ENCODE measurements at places on chromosomes 4 and X.

GRCh38 chrX:20432746-20433387, 166.2 kb upstream of the RPS6KA3 start:
- H3K4me1 ChIP-seq: peaks cover 71% of the 10 kb centered on the region
- H3K27ac ChIP-seq: no peak overlapping the region
- H3K4me3 ChIP-seq: no peak overlapping the region
- H3K27me3 ChIP-seq: no peaks in the 10 kb centered on the region
- DNase-seq: peak; percentile 10

- DNase-seq: no peak
- H3K27me3 ChIP-seq: no peaks in the 10 kb centered on the region
- no peaks in the 10 kb centered on the region for H3K4me1 ChIP-seq
- H3K4me3 ChIP-seq: no peak overlapping the region
- H3K27ac ChIP-seq: no peak overlapping the region
- H3K36me3 ChIP-seq: no peaks in the 10 kb centered on the region
These were observed 31.6 kb downstream of the SLC10A7 start for GRCh38 chr4:146490106-146490505.

- no peak overlapping the region for H3K4me3 ChIP-seq
- H3K27me3 ChIP-seq: no peaks in the 10 kb centered on the region
- peak; percentile 25 for DNase-seq
- H3K27ac ChIP-seq: no peak overlapping the region
- peaks cover 14% of the 10 kb centered on the region for H3K4me1 ChIP-seq
These were observed 3.2 kb upstream of the GRSF1 start for GRCh38 chr4:70842761-70843435.

- 0 out of 3 replicates have a peak, but pooled peaks cover 3% of the 10 kb centered on the region for H3K27me3 ChIP-seq
- H3K4me3 ChIP-seq: no peak overlapping the region
- H3K27ac ChIP-seq: no peak overlapping the region
- DNase-seq: no peak
These were observed 20.8 kb upstream of the LGI2 start for GRCh38 chr4:25051534-25051933.

DNA sequence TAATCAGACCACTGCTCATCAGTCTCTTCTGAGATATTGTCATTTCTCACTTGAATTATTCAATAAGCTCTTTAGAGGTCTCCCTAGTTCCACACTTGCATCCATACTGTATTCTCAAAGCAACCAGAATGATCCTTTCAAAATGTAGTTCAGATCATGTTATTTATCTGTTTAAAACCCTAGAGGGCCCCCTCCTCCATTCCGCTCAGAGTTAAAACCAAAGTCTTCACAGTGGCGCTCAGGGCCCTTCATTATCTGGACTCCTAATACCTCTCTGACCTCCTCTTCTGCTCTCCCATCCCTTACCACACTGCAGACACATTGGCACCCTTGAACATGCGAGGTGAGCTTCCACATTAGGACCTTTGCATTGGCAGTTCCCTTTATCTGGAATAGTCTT, 32.7 kb upstream of the HPGDS start:
- no peaks in the 10 kb centered on the region for H3K4me1 ChIP-seq
- H3K27ac ChIP-seq: no peak overlapping the region
- no peaks in the 10 kb centered on the region for H3K36me3 ChIP-seq
- no peak for DNase-seq

DNA sequence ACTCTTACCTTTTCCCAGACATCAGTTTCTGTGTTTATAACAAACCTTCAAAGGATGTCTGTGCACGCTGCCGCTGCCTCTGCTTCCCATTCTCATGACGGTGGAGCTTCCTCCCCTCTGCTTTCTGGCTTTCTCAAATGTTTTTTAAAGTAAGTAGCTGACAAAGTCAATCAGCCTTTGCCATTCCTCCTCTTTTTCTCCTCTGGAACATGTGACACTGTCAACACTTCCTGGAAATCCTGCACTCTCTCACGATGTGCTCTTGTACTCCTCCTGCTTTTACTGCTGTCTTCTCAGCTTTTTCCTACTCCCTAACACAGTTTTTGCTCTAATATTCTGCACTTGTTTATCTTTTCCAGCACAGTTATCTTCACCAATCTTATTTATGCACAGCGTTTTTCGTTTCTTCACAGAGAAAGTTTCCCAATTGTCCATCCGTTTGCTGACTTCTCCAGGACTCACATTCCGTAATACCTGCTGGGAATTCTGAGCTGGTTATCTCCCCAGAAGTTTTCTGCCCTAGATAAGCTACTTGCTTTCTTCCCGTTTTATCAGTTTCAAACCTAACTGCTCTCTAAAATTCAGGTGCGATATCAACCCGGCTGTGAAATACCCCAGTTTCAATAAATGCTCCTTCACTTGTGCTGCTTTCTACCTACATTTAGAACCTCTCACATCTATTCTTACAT, 465.6 kb upstream of the AGA start:
- H3K27ac ChIP-seq: no peak overlapping the region
- H3K27me3 ChIP-seq: no peaks in the 10 kb centered on the region
- no peak for DNase-seq
- H3K4me1 ChIP-seq: no peaks in the 10 kb centered on the region
- no peak overlapping the region for H3K4me3 ChIP-seq

- no peaks in the 10 kb centered on the region for H3K4me1 ChIP-seq
- H3K27ac ChIP-seq: no peak overlapping the region
- no peaks in the 10 kb centered on the region for H3K36me3 ChIP-seq
- no peak overlapping the region for H3K4me3 ChIP-seq
- H3K27me3 ChIP-seq: no peaks in the 10 kb centered on the region
These were observed 18.7 kb upstream of the ANTXR2 start for GRCh38 chr4:80091688-80092087.

DNA sequence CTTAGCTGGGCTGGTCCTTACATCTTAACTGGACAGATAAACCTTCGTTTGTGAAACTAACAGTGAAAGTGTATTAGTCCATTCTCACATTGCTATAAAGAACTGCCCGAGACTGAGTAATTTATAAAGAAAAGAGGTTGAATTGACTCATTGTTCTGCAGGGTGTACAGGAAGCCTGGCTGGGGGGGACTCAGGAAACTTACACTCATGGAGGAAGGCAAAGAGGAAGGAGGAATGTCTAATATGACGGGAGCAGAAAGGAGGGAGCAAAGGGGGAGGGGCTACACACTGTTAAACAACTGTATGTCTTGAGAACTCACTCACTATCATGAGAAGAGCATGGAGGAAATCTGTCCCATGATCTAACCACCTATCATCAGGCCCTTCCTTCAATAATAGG, 1566.5 kb upstream of the PCDH7 start:
- H3K4me1 ChIP-seq: no peaks in the 10 kb centered on the region
- no peak for DNase-seq
- no peak overlapping the region for H3K27ac ChIP-seq
- H3K27me3 ChIP-seq: no peaks in the 10 kb centered on the region

Measured in HepG2 (cell line).